ENCODE measurements at places on chromosomes 4 and X.

- no peak for DNase-seq
Observed at GRCh38 chr4:54058171-54058570, 6.2 kb downstream of the CHIC2 start.

GRCh38 chr4:83342476-83342875, 7.8 kb upstream of the HPSE start:
- DNase-seq = no peak

- DNase-seq = no peak
Observed at GRCh38 chr4:95651891-95652290, 103.1 kb upstream of the UNC5C start.

DNA sequence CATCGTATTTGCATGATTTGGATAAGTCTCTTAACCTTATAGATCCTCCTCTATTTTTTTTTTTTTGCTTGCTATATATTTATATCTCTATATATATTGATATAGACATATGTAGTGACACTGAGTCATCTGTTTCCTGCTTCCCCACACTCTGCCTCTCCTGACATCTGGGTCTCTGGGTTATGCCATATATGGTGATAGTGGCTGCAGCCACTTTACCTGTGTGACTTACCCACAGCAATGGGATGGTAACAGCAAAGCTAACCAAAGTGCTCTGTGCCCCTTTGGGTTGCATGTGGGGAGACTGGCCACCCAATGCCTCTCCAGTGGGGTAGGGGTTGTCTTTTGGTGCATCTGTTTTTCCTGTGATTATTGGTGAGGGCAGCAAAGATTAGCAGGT, 14.5 kb downstream of the CMC4 start:
- DNase-seq = no peak

DNA sequence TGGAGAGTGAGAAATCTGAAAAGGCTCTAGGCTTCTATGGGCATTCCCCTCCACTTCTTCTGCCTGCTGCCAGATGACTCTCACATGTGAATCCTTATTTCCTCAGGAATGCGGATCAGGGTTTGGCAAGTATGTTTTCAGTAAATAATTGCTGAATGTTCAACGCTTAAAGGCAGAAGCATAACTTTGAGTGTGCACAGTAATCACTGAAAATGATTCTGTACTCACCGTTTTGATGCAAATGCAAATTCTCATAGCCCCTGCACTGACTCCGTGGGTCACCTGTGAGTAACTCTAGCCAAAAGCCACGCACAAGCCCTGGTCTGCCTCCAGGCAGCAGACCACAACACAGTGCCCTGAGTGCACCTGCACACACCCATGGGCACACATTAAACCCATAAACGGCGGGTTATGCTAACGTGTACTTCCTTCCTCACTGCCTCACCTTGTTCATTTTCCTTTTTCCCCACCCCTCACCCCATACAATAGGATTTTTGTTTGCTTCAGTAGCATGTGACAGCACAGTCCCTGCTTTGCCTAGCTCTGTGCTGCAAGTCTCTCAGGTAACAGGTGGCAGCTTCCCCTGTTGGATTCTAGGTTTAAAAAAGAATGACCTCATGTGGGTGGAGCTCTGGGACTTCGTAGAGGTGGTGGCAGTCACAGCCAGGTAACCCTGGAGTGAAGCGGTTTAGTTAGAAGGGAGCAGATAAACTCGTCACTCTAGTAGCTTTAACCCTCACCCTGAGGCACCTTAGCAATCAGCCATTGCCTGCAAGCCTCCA, at the start of gene ARHGEF38:
ARHGEF38 (plus strand) TSS at position 656 of the 782 bp plus-strand sequence. CDS start 146 bp downstream, outside the sequence.
- peak; percentile 49 for DNase-seq

DNA sequence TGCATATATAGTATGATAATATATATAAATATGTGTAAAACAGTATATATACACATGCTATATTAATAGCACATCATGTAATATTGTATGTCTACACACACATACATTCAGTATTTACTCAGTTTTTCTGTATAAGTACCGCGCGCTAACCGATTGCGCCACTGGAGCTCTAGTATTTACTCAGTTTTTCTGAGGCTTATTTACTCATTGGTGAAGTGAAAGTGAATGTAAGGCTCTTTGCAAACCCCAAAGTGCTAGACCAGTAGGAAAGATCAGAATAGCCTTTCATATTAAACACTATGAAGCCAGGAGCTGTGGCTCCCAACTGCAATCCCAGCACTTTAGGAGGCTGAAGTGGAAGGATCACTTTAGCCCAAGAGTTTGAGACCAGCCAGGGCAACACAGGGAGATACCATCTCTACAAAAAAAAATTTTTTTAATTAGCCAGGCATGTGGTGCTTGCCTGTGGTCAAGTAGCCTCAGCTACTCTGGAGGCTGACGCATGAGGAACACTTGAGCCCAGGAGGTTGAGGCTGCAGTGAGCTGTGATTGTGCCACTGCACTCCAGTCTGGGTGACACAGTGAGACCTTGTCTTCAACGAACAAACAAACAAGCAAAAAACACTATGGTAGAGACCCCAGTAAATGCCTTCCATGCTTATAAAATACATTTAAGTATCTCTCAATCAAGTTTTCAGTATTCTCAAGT, 125.8 kb downstream of the KIT start:
- DNase-seq = no peak

DNA sequence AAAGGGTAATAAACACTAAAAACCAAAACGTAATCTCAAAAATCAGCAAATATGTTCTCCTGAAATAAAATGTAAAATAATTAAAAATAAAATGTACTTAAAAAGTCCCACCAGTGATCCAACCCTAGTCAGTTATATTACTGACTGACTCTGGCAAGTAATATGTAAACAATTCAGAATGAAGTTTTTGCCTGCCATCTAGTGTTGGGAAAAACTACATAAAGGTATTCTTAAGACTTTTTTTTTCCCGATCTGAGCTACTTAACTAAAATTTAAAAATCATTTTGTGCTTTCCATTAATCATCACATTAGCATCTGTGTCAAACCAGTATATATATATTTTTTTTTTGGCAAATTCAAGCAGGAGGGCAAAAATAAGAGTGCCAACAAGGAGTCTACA, 24.0 kb downstream of the RCHY1 start:
- no peak for DNase-seq

DNA sequence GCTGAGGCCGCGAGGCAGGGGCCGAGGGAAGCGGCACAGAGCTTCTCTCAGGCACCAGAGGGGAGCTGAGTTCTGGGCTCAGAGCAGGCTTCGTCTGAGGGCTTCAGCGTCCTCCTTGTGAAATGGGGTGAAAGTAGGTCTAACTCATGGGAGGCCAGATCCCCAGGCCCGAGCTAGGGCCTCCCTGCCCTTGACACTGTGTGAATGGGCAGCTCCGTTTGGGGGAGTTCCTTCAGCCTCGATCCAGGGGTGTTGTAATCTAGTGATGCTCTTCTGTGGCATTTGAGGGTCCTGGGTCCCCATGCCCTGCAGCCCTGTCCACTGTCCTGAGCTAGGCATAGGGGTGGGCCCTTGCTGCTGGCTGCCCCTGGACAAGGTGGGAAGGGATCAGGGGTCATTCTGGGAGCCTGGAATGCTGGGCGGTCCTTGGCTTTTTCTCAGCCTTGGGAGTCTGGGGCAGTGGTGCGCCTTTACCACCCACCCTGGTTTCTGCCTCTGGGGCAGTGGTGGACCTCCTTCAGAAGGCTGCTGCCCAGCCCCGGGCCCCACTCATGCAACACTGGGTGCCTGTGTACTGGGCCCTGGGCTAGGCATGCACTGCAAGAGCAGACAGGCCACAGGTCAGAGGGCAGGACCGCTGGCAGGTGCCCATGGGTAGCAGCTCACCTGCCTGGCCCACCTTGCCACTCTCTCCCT, 4.1 kb downstream of the SH3BP2 start:
- DNase-seq = no peak

- DNase-seq = no peak
Observed at GRCh38 chr4:23887173-23887572, 2.7 kb downstream of the PPARGC1A start.

DNA sequence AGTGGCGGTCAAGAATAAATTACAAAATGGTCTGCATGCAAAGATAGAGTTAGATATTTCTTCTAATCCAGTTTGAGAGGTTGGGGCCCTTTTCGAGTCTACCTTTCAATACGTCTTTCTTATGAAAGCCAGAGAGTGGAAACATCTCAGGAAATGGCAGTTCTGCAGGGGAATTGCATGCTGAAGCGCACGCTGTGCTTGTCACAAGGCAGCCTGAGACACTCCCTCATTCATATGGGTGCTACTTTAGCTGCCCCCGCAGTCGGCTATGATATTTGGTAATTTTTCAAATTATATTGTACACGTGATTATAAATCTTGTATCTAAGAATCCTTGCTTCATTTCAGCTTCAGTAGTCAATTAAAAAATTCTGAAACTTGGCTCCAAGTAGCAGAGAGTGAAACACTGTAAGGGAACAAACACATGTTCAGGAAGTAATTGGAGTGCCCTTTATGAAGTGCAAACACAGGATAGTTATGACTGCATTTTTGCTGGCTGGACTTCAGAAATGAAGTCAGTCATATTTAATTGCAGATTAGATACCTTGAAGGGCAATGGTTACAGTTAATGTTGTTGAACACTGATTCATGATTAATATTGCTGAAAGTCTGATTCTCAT, 145.5 kb upstream of the NAP1L5 start:
- no peak for DNase-seq

DNA sequence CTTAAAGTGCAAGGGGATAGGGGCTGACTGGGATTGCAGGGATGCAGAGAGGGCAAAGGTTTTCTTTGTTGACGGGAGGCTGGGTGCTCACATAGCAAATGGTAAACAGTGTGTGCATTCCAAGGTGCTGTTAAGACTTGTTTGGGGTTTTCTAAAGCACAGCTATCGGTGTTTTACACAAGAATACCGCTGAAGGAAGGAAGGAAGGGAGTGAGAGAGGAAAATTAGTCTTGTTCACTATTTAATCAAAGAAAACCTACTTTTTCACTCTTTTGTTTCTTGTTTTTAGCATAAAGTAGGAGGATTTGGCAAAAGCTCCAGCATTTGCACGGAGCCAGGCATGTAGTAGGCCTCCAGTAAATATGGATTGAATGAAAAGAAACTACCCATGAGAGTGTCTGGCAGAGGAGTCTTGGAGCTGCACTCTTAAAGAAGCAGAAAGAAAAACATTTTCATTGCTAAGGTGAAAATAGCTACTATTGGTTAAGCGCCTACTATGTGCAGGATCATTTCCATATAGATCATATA, 99.7 kb downstream of the FIP1L1 start:
- no peak for DNase-seq

DNA sequence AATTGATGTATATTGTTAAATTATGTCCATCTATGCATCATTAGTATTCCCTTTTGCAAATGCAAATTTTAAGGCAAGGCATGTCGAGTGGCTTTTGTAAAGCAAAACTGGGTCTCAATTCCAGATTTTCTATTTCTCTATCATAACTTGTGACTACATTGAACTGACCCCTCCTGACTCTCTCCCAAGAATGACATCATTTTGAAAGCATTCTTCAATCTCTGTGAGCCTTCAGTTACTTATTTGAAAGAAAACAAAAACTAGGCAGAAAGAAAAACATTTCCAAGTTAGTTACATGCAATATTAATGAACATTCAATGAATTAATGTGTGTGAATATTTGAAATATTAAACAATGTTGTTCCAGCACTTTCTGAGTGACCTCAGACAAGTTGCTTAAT, 314.3 kb upstream of the CLNK start:
- peak; percentile 1 for DNase-seq

DNA sequence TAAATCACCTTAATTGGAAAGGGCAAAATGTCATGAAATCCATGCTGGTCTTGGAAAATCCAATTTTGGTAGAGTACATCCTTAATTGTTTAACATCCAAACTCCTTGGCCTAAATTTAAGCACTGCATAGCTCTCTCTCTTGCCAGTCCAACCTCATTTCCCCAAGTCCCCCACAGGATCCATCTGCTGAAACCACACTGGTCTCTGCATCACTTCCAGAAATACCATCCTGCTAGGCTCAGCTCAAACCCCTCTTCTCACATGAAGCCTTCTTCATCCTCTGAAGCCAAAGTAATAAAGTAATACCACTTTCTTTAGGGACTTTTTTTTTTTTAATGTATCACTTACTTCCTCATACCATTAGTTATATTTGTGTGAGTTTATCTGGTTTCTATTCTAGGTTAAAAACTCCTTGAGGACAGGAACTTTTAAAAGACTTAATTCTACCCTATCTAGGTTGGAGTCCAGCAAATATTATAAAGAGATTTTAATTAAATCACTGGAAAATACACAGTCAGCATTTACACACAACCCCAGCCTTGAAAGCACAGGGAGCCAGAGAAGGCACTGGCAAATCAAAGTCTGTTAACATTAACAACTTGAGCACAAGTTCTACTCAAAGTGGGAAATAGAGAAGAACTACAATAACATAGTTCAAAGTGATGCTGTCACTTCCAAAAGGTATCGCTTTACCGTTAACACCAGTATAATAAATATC, 16.7 kb upstream of the KLF3 start:
- DNase-seq = no peak

GRCh38 chr4:73944061-73944875, 37.6 kb downstream of the PF4 start:
- no peak for DNase-seq

DNA sequence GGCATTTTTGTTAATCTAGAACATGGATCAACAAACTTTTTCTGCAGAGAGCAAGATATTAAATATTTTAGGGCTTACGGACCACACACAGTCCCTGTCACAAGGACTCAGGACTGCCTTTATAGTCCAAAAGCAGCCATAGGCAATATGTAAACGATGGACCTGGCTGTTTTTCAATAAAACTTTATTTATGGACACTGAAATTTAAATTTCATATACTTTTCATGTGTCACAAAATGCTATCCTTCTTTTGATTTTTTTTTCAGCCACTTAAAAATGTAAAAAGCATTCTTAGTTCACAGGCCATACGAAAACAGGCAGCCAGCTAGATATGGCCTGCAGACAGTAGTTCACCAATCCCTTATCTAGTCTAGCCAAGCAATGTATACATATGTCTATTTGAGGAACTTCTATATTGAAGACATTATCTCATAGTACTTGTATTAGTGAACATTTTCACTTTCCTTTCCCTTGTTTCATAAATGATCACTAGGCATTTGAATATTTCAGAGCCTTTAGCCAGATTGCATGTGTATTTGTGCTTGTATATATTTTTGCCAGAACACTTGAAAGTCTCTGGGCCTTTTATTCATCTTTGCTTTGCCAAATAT, 350.9 kb downstream of the RPA4 start:
- DNase-seq = no peak

- no peak for DNase-seq
Observed at GRCh38 chr4:2159931-2160330, 82.0 kb downstream of the HAUS3 start.

GRCh38 chr4:16733509-16733908, 164.9 kb downstream of the LDB2 start:
- no peak for DNase-seq

DNA sequence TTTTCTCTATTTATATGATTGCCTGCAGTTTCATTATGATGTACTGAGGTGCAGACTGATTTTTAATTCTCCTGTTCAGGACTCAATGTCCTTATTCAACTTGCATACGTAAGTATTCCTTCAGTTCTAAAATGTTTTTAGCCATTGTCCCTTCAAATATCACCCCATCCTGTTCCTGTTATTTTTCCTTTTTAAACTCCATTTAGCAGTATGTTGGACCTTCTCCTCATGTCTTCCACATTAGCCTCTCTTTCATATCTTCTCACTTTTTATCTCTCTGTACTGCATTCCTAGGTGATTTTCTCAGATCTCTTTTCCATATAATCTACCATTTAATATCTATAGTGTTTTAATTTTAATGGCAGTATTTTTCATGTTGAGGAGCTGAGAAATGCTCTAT, 317.7 kb downstream of the NR3C2 start:
- DNase-seq = no peak
